Activated T-cell treated with anti-CD3 and anti-CD28 coated beads, Interleukin-2, amount 50 U/mL, for 72 hours (primary cell): ENCODE measurements at places on chromosomes 5 and 9. TPM values are rescaled to one million over a fixed set of nuclear protein-coding genes. Genes with fewer than 3 reads are reported as not detected.

GRM6 gene
- not detected for total RNA-seq

CAMLG gene
- 61.9 TPM for total RNA-seq

DNA sequence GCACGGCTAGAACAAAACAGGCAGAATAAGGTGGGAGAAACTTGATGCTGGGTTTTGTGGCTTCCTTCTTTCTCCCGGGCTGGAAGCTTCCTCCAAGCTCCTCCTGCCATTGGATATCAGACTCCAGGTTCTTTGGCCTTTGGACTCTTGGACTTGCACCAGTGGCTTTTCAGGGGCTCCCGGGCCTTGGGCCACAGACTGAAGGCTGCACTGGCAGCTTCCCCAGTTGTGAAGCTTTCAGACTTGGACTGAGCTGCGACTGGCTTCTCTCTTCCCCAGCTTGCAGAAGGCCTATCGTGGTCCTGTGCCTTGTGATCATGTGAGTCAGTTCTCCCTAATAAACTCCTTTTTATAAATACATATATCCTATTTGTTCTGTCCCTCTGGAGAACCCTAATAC, 364.4 kb downstream of the DNAH5 start:
- H3K27me3 ChIP-seq = no peaks in the 10 kb centered on the region
- H3K36me3 ChIP-seq = no peaks in the 10 kb centered on the region
- no peaks in the 10 kb centered on the region for H3K4me1 ChIP-seq
- H3K4me3 ChIP-seq = no peak overlapping the region

DNA sequence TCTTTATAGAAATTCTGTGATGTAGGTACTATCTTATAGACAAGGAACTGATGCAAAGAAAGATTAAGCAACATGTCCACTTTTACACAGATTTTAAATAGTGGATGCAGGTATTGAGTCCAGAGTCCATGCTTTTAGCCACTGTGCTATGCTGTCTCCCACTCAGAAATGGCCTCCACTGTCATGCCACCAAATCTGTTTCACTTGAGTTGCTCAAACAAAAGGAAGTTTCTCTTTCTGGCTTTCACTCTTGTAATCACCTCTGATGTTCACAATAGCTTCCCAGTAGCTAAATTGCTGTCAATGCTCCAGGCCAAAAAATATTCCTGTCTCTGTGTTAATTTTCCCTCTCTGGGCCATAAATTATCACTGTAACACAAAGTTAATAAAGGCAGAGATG, 77.0 kb upstream of the RASA1 start:
- no peaks in the 10 kb centered on the region for H3K36me3 ChIP-seq
- H3K4me3 ChIP-seq = no peak overlapping the region
- H3K4me1 ChIP-seq = peaks cover 21% of the 10 kb centered on the region
- no peak overlapping the region for H3K27ac ChIP-seq

DNA sequence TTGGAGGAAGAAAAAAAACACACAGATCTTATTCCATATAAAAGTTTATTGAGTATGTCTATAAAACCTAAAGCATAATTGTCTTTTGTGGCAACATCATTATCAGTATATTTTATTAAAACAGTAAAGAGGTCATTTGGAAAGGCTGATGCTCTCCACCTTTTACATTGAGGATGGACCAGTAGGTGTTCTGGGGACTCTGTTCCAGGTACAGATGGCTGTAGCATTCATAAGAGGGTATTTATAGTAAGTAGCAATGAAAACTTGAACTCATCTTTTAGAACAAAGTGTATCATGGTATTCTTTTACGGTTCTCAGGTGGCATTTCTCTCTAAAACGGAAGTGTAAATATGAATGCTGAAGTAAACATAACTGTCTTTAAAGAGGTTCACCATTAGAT, 1.8 kb downstream of the GABRA6 start:
- no peak overlapping the region for H3K4me3 ChIP-seq
- H3K36me3 ChIP-seq = no peaks in the 10 kb centered on the region
- H3K27me3 ChIP-seq = no peaks in the 10 kb centered on the region
- H3K4me1 ChIP-seq = no peaks in the 10 kb centered on the region
- DNase-seq = no peak

DNA sequence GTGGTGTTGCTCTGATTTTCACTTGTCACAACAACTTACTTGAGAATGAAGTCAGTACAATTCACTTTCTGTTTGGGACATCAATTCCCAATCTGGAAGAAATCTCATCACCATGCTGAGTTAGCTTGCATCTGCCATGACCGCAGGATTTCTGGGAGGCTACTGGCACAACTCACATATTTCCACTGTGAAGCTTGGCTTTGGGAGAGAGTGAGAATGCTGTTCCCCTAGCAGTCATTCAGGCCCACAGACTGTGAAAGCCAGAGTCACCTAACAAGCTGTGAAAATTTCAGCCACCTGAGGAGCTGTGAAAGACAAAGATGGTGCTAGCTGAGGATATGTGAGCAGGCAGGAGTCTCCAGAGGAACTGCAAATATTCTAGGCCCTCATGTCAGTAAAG, 365.2 kb upstream of the TUSC1 start:
- DNase-seq = no peak
- H3K27ac ChIP-seq = no peak overlapping the region
- no peak overlapping the region for H3K4me3 ChIP-seq
- no peaks in the 10 kb centered on the region for H3K27me3 ChIP-seq
- H3K36me3 ChIP-seq = peaks cover 2% of the 10 kb centered on the region
- H3K4me1 ChIP-seq = no peaks in the 10 kb centered on the region

- peaks cover 2% of the 10 kb centered on the region for H3K36me3 ChIP-seq
- no peak overlapping the region for H3K4me3 ChIP-seq
- DNase-seq = no peak
- no peak overlapping the region for H3K27ac ChIP-seq
- peaks cover 11% of the 10 kb centered on the region for H3K4me1 ChIP-seq
Observed at GRCh38 chr5:175874462-175875139, 3.2 kb downstream of the CPLX2 start.

DNA sequence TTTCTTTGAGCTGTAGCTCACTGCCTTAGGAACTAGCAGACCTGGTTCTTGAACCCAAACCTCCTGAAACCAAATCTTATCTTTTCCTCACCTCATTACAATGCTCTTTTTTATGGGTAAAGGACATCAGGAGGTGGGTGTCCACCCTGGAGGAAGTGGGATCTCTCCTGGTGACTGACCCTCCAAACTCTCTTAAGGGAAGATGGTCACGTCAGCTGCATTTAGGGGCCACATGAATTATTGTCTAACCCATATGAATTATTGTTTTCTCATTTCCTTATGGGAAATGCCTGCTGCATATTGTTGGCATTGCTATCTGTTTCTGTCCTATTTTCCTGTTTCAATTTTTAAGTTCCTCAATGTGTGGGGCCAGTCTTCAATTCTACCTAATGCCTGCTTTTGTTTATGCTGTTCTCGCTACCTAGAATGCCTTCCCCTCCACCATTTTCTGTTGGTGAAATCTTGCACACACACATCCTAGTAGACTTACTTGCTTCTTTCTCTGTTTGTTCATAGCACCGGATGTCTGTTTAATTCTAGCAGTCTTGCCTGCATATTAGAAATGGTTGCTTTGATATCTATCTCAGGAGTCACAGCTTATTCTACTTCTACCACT, 22.0 kb upstream of the SPINK1 start:
- no peak overlapping the region for H3K27ac ChIP-seq
- H3K4me1 ChIP-seq = no peaks in the 10 kb centered on the region
- peaks cover 19% of the 10 kb centered on the region for H3K27me3 ChIP-seq

NRARP gene
- 2.0 TPM for total RNA-seq

- H3K4me3 ChIP-seq = no peak overlapping the region
- H3K4me1 ChIP-seq = no peaks in the 10 kb centered on the region
- H3K27ac ChIP-seq = no peak overlapping the region
- no peak for DNase-seq
- H3K27me3 ChIP-seq = peaks cover 6% of the 10 kb centered on the region
Observed at GRCh38 chr5:178524093-178524882, 65.9 kb downstream of the COL23A1 start.

DNA sequence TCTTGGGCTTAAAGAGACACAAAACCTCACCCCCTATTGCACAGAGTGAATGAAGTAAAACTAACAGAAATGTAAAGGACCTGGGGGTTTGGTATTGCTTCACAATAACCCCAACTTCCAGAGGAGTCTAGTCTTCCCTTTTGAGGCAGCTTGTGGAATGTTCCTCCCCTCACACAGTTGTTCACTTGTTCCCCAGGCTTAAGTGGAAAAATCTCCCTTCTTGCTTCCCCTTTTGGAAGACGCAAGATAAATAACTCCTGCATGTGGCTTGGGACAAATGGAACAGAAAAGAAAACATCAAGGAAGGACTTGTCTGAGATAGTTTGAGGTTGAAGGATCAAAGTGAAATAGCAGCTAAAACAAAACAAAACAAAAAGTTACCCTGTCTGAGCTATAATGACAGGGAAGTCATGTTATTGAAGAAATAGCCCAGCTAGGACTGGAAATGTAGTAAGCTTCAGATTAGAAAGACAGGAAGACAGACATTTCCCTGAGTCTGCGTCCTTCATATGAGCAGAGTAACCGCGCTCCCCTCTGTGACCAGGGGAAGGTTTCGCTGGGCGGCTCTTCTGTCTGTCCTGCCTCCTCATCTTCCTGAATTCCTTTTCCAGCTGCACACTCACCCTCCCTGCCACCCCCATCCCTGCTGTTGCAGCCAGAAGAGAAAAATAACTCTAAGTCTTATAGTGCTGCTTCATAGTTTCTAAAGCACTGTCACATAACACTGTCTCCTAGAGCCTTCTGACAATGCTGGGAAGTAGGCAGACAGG, 8.8 kb downstream of the SPARC start:
- H3K27ac ChIP-seq = no peak overlapping the region
- H3K4me1 ChIP-seq = peaks cover 6% of the 10 kb centered on the region
- H3K4me3 ChIP-seq = no peak overlapping the region
- no peak for DNase-seq
- no peaks in the 10 kb centered on the region for H3K27me3 ChIP-seq

DNA sequence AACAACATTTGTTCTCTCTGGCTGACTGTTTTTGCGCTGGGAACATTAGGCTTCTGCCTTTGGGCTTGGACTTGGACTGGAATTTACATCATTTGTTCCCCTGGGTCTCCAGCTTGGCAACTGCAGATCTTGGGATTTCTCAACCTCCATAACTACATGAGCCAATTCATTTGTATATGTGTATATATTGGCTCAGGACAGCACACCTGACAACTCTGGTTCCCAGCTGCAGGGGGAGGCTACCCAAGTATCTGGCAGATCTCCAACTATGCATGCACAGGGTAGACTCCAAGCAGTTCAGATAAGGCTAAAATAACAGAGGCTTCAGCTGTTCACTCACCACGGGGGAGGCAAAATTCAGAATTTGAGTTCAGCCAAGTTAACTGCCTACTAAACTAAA, 31.6 kb upstream of the F2RL1 start:
- H3K27me3 ChIP-seq = no peaks in the 10 kb centered on the region
- DNase-seq = no peak
- no peak overlapping the region for H3K4me3 ChIP-seq
- H3K4me1 ChIP-seq = peaks cover 19% of the 10 kb centered on the region

C5orf46 gene
- total RNA-seq = not detected

DNA sequence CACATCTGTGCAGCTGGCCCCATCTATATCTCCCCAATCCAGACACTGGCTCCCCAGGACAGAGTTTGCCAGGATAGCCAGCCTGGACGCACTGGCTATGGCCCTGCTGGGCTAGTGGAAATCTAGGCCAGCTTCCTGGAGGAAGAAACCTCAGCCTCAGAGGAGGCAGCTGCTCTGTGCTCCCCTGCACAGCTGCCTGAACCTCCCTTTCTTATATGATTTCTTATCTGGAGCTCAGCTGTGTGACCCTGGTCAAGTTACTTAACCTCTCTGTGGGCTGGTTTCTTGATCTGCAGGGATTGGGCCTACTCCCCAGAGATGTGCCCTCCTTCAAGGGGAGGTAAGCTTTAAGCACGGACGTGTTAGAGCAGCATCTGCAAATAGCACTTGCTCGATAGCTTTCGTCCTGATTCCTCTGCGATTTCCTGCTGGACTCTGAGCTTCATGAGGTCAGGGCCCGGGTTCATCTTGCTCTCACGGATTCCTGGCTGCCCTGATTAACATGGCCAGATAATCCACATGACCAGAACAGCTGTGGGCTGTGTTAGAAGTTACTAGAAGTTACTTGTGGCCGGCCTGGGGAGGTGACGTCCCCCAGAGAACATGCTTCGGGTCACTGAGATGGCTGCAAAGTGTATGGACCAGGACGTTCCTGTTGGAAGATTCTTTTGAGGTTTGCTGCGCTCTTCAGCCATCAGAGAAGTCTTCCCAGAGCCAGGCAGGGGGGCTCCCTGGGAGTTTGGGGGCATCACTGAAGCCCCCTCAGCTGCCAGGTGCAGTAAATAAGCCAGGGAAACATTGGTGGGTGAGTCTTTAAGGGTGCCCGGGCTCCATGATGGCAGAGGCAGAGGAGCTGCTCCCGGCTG, 14.5 kb downstream of the C9orf50 start:
- DNase-seq = no peak
- H3K4me3 ChIP-seq = no peak overlapping the region
- no peaks in the 10 kb centered on the region for H3K36me3 ChIP-seq
- H3K27ac ChIP-seq = no peak overlapping the region
- H3K4me1 ChIP-seq = peaks cover 40% of the 10 kb centered on the region

DNA sequence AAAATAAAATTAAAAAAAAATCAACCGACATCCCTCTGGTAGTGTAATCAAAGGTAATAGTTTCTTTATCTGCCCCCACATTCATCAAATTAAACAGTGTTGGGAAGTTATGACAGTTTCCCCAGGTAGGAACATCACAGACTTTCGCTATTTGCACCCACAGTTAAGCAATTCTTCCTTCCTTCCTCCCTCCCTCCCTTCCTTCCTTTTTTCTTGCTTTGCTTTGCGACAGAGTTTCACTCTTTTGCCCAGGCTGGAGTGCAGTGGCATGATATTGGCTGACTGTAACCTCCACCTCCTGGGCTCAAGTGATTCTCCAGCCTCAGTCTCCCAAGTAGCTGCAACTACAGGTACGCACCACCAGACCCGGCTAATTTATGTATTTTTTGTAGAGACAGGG, 10.8 kb upstream of the BICD2 start:
- H3K36me3 ChIP-seq = no peaks in the 10 kb centered on the region
- DNase-seq = no peak
- H3K27ac ChIP-seq = no peak overlapping the region
- peaks cover 6% of the 10 kb centered on the region for H3K4me1 ChIP-seq
- no peak overlapping the region for H3K4me3 ChIP-seq

GRCh38 chr9:110125763-110126351, 82.1 kb downstream of the C9orf152 start:
- no peak for DNase-seq
- peak overlapping the region; percentile 25 for H3K27ac ChIP-seq
- H3K36me3 ChIP-seq = no peaks in the 10 kb centered on the region
- H3K27me3 ChIP-seq = no peaks in the 10 kb centered on the region

DNA sequence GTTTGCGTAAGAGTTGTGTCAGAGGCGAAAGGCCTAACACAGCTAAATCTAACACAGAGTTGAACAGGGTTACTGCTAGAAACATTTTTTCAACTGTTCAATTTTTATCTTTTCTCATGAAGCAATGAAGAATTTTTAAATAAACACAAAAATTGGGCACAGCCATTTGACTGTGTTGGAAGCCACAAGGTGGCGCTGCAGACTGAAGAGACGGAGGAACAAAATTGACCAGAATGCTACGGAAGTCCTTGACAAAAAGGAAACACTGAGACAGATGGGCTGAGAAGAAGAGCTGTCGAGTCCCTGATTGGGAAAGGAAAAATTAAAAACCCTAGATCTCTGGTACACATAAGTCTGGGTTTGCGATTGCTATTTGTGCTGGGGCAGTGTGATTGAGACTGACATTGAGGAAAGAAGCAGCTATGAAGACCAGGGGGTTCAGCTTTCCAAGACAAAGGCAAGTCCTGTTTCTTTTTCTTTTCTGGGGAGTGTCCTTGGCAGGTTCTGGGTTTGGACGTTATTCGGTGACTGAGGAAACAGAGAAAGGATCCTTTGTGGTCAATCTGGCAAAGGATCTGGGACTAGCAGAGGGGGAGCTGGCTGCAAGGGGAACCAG, at the start of gene PCDHB9:
TSS of gene PCDHB9 (plus strand) at position 265 of the 616 bp plus-strand sequence. CDS start at position 423, 158 bp downstream.
- no peak within 1 kb of the TSS for H3K27ac ChIP-seq
- no peaks in the 10 kb centered on the region for H3K4me1 ChIP-seq
- H3K36me3 ChIP-seq = peaks cover 21% of the 10 kb centered on the region
- peak within 1 kb of the TSS; percentile 27 for H3K4me3 ChIP-seq
- peak; percentile 36 for DNase-seq
